ENCODE measurements at places on chromosomes 16 and 17. TPM values are rescaled to one million over a fixed set of nuclear protein-coding genes. Genes with fewer than 3 reads are reported as not detected.
A peak's percentile ranks its signal among the peaks of the same experiment; 100 is the strongest.

CMTM2 gene
- not detected for total RNA-seq

CASKIN1 gene
- 3.3 TPM for total RNA-seq

HEXIM1 gene
- 20.6 TPM for total RNA-seq

CDH13 gene
- total RNA-seq = 154 TPM

DNAI2 gene
- total RNA-seq = not detected

WNT9B gene
- 0.20 TPM for total RNA-seq

ORAI3 gene
- 14.1 TPM for total RNA-seq

ABCC12 gene
- 0.27 TPM for total RNA-seq

TUBD1 gene
- 6.4 TPM for total RNA-seq

ZSCAN10 gene
- total RNA-seq = not detected

AIPL1 gene
- not detected for total RNA-seq

DNA sequence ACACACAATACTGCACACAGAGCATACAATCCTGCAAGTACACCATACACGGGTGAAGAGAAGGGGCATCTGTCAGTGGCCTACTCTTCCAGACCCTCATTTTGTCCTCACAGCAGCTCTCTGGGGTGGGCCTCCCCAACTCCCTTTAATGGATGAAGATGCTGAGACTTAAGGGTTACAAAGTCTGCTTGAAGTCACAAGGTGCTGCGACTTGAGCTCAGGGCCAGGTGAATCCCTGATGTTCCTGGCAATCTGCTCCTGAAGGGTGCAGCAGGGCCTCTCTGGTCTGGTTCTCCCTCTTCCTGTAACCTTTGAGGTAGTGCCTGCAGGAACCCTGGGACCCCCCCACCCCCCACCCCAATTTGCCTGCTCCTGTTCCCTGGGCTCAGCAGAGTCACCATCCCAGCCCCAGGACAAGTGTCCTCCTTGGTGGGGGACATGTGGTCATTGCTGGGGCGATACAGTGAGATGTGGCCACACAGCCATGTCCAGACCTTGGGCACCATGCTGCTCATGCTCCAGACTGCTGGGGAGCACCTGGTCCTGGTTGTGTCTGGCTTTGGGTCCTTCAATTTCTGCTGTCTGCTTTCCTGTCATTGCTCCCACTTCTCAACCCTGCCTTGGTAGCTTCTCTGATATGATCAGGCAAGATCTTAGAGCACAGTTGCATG is 107.5 kb downstream of the METRNL start:
- DNase-seq = peak; percentile 12

DNA sequence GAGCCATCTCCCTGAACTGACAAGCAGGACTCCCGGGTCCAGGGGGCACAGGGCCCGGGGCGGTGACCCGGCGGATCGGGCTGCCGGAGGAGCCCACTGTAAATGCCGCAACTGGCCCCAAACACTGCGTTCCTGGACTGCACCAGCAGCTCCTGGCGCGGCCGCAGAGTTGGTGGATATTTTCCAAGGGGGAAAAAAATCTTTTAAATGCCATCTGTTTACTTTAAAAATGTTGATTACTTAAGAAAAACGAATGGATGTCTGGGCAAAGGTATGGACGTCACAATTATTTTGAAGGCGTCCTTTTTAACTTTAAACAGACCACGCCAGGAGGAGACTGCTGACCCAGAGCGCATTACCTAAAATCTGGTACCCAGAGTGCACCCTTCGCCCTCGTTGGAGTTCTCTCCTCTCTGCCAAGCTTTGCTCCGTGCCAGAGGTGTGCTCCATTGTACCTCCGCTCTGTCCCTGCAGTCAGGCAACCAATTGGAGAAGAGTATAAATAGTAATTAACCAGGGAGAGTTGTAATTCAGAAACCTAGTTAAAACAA is 3.4 kb downstream of the HS3ST3B1 start:
- no peak for DNase-seq

DNA sequence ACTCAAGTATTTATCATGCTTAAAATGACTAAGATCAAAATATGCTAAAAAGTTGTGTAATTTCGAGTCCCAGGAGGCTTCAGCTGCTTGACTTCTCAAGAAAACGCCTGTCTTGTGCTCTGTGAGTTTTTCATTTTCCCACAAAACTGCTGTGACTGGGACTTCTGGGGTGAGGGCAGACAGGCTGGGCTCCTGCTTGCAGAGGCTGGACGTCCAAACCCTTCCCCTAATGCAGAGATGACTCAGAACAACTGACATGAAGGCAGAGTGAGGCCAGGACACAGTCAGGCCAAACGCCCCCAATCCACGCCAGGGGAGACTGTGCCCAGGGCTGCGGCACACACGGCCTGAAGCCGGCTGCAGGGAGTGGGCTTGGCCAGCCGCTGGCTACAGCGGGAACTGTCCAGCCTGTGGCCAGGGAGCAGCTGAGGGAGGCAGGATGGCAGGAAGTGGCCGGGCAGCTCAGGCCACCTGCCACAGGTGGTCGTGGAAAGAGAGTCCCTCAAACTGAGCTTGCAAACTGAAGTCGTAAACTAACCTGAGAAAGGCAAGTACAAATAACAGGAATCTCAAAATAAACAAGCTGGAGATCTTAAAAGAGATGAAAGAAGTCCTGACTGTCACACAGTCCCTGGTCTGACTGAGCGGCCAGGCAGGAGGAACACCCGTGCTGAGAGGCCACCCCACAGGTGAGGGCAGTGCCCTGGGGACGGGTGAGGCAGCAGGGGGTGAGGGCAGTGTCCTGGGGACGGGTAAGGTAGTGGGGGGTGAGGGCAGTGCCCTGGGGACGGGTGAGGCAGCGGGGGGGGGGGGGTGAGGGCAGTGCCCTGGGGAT is 21.3 kb upstream of the HEXD start:
- DNase-seq = peak; percentile 62

DNA sequence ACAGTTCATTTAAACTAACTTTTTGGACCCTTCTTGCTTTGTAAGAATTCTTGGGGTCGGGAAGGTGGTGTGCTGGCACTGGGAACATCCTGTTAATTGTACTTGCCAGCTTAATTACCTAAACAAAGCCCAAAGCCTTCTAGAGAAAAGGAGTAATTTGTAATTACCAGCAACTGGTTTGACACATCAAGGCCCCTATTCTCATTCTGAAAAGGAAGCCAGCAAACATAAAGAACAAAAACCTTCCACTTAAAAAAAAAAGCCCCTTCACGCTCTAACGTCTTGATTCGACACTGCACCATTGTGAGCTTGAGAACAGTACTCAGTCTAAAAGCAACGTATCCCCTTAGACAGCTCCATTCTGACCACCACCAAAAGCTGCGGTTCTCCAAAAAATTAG is 74.7 kb upstream of the RPH3AL start:
- no peak for DNase-seq

- DNase-seq = no peak
Measured at GRCh38 chr16:57308041-57308440, 23.6 kb upstream of the PLLP start.

- DNase-seq = no peak
Measured at GRCh38 chr16:71867939-71868338, 16.0 kb downstream of the ZNF821 start.

- no peak for DNase-seq
Measured at GRCh38 chr16:53952215-53953208, 248.6 kb downstream of the FTO start.

- DNase-seq = no peak
Measured at GRCh38 chr17:42484304-42484703, 25.6 kb downstream of the ATP6V0A1 start.

DNA sequence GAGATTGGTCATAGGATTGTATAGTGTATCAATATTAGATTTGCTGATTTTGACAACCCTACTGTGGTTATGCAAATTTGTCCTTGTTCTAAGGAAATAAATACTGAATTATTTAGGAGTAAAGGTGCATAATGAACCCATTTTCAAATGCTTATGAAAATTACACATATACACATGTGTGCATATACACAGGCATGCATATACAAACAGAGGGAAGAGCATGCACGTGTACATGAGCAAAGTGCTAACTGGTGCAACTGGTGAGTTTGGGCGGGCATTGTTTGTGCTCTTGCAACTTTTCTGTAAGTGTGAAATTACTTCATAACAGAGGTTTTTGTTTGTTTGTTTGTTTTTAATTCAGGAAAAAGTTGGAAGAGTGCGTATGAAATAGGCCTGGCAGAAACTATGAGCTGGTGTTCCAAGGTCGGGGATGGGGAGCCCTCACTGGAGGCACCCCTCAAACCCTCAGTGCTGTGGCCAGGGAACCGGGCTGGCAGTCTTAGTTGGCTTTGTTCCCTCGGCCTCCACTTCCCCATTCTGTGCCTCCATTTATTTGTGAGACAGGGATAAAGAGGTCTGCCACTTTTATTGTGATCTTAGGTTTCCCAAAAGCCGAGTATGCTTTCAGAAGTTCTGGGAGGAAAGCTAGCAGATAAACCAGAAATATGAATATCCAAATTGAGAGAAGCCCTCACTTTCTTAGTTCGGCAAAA is 5.8 kb downstream of the DEXI start:
- no peak for DNase-seq

DNA sequence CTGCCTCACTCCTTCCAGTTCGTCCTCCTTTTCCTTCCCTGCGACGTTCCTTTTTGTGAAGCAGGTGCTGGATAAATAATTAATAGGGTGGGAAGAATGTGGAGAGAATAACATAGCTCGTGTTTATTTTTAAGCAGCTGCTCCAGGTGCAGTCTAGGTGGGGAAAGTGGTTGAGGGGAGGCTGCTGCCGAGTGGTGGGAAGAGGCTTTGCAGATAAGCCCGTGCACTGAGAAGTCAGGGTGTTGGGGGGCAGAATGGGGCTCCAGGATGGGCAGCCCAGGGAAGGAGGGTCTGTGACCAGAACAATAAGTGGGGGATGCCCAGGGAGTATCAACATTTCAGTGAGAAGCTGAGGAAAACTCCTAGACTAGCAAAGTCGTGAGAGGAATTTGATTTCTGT is 300.5 kb downstream of the CPPED1 start:
- no peak for DNase-seq

- no peak for DNase-seq
Measured at GRCh38 chr17:19714542-19715411, 1.6 kb downstream of the SLC47A2 start.

DNA sequence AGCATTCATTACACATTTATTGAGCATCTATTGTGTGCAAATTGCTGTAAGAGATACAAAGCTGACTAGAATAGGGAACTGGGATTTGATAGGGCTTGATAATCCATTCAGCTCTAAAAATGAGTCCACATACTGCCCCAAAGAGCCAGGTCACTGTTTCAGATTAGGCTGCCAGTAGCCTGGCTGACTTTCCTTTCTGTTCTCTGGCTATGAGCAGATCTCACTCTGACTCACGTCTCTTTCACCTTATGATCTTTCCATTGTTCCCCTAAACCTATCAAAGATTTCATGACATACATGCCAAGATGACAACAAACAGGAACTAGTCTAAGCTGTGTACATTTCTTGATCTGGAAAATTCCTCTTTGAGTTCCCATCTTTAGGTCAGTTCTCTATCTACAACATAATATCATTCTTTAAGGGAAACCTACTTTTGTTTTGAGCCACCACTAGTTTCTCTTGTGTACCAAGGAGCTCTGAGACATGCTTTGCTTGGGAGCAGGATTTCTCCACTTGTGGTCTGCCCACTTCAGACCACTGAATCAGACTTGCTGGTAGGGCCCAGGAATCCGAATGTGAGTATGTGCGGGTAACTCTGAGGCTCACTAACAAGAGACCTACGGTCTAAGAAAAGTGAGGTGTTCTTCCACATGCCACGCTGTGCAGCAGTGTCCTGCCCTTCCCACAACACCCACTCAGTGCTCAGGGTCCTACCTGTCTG is 40.9 kb upstream of the ICAM2 start:
- DNase-seq = no peak

GRCh38 chr17:82065638-82066303 is at the start of gene DUS1L:
Gene DUS1L, minus strand, starts transcription at chr17:82065804. Its CDS starts 745 bp downstream, at chr17:82065059.
- peak; percentile 63 for DNase-seq

GRCh38 chr17:38557836-38558727 is 47.7 kb downstream of the SRCIN1 start:
- DNase-seq = peak; percentile 94

- no peak for DNase-seq
Measured at GRCh38 chr17:27751622-27752490, 48.5 kb downstream of the NOS2 start.

DNA sequence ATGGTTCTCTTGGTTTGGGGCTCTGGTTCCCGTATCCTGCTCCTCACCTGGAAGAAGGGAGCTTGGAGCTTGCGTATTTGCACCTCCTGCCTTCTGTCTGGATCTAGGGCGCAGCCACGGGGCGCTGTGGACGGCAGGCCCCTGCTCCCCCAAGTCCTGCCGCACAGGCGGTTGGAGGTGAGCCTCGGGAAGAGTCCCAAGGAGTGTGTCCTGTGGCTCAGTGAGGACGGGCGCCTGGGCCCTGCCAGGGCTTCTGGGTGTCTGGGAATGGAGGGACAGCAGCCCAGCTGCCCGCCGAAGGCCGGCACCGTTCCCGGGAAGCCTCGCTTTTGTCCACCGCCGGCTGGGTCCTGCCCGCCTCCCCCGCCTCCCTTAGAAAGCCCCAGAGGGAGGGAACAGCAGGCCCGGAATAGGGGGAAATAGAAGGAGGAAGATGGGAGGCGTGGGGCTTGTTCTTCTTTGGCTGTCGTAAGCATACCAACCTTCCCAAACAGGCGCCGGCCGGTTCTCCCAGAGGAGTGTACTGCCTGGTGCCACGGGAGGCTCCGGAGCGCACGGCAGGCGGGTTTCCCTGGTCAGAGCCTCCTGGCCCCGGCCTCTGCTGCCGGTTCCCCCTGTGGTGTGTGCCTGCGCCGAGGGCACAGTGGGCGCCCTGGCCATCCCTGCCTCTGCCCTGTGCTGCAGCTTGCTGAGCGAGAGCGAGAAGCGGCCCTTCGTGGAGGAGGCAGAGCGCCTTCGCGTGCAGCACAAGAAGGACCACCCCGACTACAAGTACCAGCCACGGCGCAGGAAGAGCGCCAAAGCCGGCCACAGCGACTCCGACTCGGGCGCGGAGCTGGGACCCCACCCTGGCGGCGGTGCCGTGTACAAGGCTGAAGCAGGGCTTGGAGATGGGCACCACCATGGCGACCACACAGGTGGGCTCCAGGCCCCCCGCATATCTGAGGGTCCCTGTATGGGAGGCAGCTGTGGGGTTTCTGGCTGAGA is 1.8 kb downstream of the SOX8 start:
- DNase-seq = peak; percentile 61

- DNase-seq = no peak
Measured at GRCh38 chr16:69861292-69862030, 89.7 kb upstream of the CLEC18A start.

GRCh38 chr17:60457148-60457547 is 34.9 kb downstream of the CHCT1 start:
- DNase-seq = no peak

DNA sequence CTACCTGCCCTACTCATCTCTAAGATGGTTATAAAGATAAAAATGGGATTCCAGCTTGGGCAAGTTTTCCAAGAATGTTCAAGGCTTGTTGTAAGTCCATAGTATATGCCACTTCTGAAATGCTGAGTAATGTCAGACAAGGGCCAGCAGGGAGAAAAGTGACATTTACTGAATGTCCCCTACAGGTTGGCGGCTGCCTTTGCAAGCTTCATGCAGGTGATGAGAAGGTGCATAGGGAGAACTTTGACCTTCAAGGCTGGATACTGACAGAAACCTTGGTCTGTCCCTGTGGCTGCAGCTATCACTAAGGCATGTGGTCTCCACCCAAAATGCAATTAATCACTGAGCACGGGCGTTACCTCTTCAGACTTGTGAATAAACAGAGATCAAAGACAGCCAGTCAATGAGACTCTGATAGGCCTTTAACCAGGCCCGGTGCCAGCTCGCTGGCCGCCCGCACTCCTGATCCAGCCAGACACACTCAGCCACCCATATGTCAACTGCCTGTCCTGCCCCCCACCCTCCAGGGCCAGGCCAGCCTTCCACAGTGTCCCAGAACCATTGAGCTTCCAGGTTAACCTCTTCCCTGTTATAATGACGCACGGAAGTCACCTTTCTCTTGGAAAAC is 26.8 kb upstream of the AXIN2 start:
- peak; percentile 14 for DNase-seq

GRCh38 chr16:58024486-58025350 is 836 bp upstream of the MMP15 start:
- DNase-seq = peak; percentile 37

- peak; percentile 60 for DNase-seq
Measured at GRCh38 chr16:11349599-11350276, 4.5 kb downstream of the RMI2 start.
